Stimulated activated CD8-positive, alpha-beta memory T cell treated with anti-CD3 and anti-CD28 coated beads, Interleukin-7, amount 100 ng/mL, for 1 hour (primary cell): ENCODE measurements at places on chromosomes 4 and X.

- DNase-seq: no peak
These were observed 1.7 kb downstream of the TMEM185A start for GRCh38 chrX:149629730-149630387.

- DNase-seq: no peak
These were observed 4.7 kb downstream of the NUDT6 start for GRCh38 chr4:122917731-122918130.

GRCh38 chr4:82123934-82124333 lies 249.9 kb downstream of the HNRNPD start:
- DNase-seq: no peak

DNA sequence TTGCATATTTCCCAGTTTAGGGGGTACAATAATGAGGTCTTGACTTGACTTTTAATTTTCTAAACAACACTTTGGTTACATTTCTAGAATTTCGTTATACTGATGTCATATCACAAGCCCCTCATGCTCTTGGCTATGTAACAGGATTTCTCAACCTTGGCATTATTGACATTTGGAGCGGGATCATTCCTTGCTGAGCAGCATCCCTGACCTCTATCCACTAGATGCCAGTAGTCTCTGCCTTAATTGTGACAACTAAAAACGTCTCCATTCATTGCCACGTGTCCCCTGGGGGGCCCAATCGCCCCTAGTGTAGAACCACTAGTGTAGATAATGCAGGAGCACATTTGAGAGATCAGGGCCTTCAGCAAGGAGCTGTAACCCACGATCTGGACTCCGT lies 234.2 kb upstream of the MID1 start:
- no peak for DNase-seq

DNA sequence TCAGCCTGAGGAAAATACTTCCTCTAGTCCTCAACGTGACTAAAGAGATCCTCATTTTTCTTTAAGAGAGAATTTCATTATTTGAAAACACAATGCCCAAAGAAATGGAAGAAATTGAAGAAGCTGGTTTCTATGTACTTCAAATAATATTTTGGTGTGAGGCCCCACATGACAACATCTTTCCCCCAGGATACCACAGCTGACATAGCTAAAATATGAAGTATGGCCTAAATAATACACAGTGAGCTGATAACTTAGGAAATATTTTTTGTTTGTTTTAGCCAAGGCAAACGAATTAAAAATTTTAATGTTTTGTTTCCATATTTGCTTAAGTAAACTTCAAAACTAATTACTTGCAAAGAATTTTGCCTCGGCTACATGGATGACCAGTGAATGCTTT lies 149.2 kb downstream of the CBR4 start:
- no peak for DNase-seq

DNA sequence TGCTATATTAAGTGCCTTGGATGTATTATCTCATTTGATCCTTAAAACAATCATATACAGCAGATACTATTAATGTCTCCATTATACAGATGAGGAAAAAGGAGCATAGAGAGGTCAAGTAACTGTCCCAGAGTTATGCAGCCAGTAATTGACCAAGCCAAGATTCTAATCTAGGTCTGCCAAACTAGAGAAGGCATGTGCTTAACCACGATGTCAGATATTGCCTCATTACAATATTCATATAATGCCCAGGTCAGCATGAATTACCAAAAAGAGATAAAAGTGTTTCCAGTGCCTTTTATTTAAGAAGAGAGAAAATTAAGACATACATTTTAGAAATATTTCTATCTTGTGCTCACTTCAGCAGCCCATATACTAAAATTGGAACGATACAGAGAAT lies 7.1 kb downstream of the ARHGEF6 start:
- DNase-seq: no peak

GRCh38 chr4:5114950-5115349 lies 63.7 kb downstream of the STK32B start:
- DNase-seq: no peak

DNA sequence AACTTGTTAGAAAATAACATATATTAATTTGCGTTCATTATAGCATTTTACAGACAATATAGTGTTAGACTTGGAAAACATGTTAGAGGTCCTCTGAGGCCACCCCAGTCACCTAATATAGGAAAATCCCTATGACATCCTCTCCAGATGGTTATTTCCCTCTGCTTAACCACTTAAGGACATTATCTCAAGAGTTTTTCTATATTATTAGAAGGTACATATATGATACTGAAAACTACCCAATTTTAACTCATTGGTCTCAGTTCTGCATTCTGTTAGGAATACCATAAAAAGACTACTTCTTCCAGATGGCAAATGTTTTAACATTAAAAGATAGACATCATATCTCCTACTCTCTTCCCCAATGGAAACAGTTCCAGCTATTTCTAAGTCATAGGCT lies 21.4 kb downstream of the PTPN13 start:
- DNase-seq: no peak

GRCh38 chrX:53194308-53194707 lies 30.7 kb downstream of the KDM5C start:
- no peak for DNase-seq

DNA sequence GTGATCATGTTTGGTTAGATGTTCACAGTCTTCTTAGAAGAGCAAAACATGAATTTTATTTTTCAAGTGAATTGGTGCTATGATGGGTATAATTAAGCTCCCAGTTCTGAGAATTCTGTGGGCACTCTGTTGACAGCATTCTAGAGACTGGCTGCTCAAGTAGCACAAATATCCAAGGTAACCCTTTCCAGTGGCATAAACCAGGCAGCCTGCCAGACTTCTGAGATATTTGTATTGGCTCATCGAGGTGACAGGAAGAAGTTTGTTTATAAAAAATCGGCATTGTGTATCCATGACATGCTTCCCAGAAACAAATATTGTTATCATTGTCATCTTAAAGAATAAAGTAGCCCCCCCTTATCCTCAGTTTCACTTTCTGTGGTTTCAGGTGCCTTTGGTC lies 28.3 kb downstream of the LANCL3 start:
- no peak for DNase-seq

DNA sequence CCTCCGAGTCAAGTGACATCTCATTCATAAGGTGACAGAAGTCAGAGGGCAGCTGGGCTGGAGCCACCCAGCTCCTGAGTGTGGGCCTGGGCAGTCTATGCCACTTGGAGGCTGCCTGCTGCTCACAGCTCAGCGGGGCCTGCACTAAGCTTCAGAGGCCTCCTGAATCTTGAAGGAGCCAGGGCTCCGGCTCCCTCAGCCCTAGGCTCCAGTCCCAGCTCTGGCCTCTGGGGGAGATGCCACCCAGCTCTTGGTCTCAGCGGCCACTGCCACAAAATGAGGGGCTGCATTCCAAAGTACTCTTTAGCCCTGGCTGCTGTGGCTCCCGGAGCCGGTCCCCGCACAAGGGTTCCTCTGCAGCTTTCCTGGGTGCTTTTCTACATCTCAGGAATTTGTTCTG lies 32.7 kb upstream of the PSAPL1 start:
- no peak for DNase-seq

GRCh38 chrX:102067966-102068723 lies 57.3 kb upstream of the TCEAL2 start:
- no peak for DNase-seq

GRCh38 chr4:42711496-42711895 lies 54.6 kb upstream of the ATP8A1 start:
- DNase-seq: no peak

DNA sequence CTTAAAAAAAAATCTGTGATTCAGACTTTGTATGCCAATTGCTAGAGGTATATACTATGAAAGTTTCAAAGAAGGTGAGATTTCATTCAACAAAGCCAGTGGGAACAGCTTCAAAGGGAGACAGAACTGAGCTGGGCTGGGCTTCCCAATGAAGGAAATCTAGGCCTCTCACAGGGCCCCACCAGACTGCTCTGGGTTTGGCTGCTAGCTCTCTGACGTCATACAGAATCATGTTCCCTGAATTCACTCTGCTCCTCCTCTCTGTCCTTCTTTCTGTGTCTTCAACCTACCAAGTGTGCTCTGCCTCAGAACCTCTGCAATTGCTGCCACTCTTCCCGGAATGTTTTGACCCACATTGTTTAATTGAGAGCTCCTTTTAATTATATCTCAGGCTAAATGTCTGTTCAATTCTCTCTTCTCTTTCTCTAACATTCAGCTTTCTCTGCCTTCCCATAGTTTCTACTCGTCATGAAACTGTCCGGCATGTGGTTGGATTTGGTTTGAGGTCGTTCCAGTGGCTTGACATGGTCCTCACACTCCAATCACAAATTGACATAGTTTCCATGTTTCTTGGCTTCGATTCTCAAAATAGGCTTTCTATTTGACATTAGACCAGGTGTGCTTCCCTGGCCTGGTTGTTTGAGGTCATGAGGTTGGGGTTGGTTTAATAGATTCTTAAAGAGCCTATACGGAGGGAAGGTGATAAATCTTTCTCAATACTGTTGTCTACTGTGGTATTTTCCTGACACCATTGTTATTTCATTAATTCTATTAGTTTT lies 282.1 kb upstream of the EMCN start:
- DNase-seq: no peak

DNA sequence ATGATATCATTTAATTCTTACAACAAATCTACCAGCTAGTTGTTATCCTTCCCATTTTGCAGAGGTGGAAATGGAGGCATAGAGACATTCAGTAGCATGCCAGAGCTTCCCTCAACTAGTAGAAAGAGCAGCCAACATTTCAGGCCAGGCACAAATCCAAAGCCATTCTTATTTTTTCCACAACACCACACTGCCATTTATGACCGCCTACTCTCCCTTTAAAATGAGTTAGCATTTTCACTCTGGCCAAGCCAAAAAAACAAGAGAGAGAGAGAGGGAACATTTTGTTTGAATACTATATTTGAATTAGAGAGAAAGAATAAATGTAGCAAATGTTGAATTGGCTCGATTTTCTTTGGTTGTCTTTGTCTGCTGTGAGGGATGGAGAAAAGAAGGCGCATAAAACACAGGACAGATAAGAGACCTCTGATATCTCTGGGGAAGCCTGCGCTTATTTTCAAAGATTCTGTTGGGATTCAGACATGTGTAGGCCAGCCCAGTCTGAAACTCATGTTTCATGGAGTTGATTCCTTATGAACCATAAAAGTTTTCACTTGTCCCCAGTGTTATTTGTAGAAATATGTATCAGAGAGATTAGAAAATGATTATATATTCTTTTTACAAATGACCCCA lies 265.7 kb downstream of the RAB28 start:
- DNase-seq: no peak

DNA sequence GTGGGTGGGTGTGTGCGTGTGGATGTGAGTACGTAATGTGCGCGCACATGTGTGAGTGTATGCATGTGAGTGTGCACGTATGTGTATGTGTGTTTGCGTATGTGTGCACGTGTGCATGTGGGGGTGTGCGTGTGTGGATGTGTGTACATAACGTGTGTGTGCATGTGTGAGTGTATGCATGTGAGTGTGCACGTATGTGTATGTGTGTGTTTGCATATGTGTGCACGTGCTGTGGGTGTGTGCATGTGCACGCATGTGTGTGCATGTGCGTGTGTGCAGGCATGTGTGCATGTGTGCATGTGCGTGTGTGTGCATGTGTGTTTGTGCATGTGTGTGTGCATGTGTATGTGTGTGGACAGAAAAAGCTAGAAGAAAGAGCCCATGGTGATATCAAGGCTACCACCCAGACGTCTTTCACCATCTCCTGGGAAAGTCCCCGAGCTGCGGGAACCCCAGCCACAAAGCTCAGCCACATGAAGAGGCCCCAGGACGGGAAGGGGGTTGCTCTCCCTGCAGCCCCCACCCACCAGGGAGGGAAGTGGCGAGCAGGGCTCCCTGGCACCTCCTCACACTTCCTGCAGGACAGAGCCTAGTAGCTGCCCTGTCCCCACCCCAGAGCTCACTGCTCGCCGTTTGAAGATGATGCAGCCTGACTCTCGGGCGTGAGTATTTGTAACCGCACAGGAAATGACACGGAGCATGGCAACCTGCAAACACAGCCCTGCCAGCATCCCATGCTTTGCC lies 108.3 kb downstream of the DCTD start:
- DNase-seq: no peak

- no peak for DNase-seq
These were observed 322.0 kb downstream of the FSTL5 start for GRCh38 chr4:161841759-161842158.

DNA sequence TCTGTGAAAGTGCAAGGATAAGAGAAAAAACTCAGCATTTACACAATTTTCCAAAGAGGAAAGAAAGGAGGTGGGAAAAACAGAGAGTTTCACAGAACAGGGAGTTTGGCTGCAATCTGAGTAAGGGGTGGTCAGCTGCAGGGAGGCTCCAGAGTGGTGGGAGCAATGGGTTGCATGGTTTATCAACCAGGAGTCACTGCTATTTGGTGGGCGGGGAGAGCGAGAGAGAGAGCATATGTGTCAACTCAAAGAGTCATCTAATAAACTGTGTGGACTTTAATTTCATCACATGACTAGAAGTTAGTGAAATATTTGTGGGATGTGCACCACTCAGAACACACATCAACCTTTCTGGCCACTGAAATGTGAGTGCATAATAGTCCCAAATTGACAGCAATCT lies 94.6 kb downstream of the FAM13A start:
- no peak for DNase-seq

DNA sequence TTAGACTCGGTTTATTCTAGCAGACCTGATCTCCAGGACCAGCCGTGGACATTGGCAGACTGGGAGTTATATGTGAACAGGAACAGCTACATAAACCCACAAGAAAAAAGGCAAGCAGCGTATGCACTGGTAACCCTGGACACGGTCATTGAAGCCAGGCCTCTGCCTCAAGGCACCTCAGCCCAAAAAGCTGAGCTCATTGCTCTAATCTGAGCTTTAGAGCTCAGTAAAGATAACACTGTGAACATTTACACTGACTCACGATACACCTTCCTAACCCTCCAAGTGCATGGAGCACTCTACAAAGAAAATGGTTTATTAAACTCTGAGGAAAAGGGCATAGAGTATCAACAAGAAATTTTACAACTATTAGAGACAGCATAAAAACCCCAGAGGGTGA lies 148.9 kb upstream of the FGF16 start:
- no peak for DNase-seq

GRCh38 chr4:156422576-156422975 lies 468.9 kb upstream of the CTSO start:
- no peak for DNase-seq

- no peak for DNase-seq
These were observed 24.7 kb upstream of the FRYL start for GRCh38 chr4:48804584-48805301.

- no peak for DNase-seq
These were observed 345.3 kb downstream of the SPRY1 start for GRCh38 chr4:123741906-123742305.

DNA sequence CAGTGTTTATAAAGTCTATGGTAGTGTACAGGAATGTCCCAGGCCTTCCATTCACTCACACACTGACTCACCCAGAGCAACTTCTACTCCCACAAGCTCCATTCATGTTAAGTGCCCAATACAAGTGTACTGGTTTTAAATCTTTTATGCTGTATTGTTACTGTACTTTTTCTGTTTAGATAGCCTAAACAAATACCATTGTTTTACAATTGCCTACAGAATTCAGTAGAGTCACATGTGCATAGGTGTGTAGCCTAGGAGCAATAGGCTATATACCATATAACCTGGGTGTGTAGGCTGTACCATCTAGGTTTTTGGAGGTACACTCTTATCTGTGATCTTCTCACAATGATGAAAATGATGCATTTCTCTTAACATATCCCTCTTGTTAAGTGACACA lies 126.7 kb downstream of the DGKK start:
- no peak for DNase-seq
